Activated CD4-positive, alpha-beta T cell treated with anti-CD3 and anti-CD28 coated beads, Interleukin-2, amount 10 ng/mL, durations not matched to agents 24 days and 14 days (primary cell): ENCODE measurements at places on chromosomes 2 and 18. TPM values are rescaled to one million over a fixed set of nuclear protein-coding genes. Genes with fewer than 3 reads are reported as not detected.

- DNase-seq: no peak
These were observed 59.3 kb downstream of the DPP4 start for GRCh38 chr2:162014751-162015150.

DNA sequence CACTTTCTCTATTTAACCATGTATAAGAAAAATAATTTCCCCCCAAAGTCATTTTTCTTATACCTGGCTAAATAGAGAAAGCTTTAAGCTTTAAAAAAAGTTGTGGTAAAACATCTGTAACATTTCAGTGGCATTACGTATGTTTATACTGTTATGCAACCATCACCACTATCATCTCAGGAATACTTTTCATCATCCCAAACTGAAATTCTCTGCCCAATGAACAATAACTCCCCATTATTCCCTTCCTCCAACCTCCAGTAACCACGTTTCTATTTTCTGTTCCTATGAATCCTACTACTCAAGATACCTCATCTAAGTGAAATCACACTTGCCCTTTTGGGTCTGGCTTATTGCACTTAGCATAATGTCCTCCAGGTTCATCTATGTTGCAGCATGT is 1.7 kb upstream of the SLC3A1 start:
- no peak for DNase-seq

- DNase-seq: peak; percentile 68
These were observed 1.2 kb upstream of the HES6 start for GRCh38 chr2:238240757-238241711.

DNA sequence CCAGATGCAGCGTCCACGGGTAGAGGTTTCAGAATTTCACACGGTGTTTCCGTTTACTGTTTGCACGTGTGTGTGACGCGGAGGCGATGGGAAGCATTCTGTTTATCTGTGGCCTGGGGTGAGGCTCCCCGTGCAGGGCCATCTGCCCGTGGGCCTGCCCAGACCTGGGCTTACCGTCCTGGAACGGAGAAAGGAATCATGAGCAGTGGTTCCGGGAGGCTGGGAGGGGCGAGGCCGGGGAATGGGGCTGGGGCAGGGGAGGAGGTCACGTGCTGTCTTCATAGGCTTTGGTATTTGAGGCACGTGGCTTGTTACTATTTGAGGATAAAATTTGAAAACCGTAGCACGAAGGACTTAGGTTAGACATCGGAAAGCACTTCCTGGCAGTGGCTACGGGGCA is 77.9 kb downstream of the RTP5 start:
- DNase-seq: no peak

- DNase-seq: no peak
These were observed 57.0 kb downstream of the CCDC150 start for GRCh38 chr2:196696423-196697079.

- peak; percentile 42 for DNase-seq
These were observed 127.5 kb downstream of the DTNB start for GRCh38 chr2:25545899-25546298.

Gene LPIN1
- total RNA-seq: 46.3 and 52.3 TPM in 2 replicates

Gene TNFRSF11A
- 14.0 and 16.4 TPM in 2 replicates for total RNA-seq

Gene SPIRE1
- 7.6 and 8.4 TPM in 2 replicates for total RNA-seq

Gene ZNF519
- 20.9 and 22.5 TPM in 2 replicates for total RNA-seq

Gene SFTPB
- not detected in 2 replicates for total RNA-seq
